ENCODE measurements at places on chromosomes 11 and 22.

- DNase-seq = peak; percentile 87
Observed at GRCh38 chr22:27786291-27786932, 15.1 kb downstream of the MN1 start.

DNA sequence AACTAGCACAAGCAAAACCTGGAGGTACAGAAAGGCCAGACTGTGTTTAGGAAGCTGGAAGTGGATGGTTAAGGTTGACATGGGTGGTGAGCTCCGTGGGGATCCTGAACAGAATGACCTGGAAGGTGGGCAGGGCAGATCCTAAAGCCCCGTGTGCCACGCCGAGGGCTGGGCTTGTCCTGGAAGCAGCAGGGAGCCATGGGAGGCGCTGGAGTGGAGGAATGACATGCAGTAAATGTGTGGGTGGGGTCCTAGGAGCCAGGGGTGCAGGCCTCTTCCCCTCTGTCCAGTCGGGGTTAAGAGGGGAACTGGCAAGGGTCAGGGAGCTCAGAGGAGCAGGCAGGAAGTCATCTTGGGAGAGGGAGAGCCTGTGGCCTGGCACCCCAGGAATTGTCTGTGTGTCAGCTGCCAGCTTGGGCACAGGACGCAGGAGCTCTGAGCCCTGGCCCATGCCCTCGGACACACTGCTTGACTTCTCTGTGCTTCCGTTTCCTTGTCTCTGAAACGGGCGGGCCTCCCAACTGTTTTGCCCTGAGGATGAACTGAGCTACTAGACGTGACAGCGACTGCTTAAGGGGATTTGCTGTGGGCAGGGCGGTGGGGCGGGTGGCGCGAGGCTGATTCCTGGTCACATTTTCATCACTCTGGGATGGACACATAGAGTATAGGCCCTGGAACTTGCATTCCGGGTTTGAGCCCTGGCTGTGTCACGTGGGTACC, 75.7 kb downstream of the MPPED1 start:
- no peak for DNase-seq

DNA sequence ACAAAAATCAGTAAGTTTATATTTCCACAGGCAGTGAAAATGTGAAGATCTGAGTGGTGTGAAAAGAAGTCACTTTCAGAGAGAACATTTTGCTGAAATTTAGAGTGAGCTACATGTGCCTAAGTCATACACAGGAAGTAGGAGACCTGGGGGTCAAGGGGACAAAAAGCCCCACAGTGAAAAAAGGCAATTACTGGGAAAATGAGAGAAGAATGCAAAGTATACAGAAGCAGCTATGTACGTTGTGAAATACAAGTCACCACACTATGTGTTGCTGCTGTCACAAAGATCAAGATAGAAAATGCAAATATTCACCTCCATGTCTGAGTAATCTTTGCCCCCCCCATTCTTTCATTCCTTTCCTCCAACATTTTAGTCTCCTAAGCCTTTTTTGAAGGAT, 21.6 kb upstream of the SESN3 start:
- no peak for DNase-seq

DNA sequence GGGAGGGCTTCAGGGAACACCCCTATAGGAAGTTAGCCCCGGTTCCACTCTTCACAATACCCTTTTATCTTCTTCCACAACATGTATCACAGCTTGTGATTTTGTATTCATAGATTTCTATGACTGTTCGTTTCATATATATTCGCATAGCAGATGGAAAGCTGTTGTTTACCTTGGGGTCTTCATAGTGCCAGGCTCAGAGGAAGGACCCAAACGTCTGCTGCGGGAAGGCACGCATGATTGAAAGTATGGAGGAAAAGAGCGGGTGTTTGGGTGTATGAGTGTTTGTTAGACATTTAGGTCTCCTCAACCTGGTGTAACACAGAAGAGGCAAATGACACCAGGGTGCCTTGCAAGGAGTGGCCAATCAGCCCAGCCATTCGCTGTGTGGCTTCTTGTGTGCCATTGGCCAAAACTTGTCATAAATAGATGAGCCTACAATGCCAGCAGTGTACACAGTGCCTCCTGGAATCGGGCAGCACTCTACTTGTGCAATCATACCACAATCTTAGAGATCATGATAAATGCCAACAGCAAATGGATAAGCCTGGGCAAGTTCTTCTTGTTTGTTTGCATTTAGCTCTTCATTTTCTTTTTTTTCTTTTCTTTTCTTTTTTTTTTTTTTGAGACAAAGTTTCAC, 10.9 kb upstream of the ADA2 start:
- no peak for DNase-seq

DNA sequence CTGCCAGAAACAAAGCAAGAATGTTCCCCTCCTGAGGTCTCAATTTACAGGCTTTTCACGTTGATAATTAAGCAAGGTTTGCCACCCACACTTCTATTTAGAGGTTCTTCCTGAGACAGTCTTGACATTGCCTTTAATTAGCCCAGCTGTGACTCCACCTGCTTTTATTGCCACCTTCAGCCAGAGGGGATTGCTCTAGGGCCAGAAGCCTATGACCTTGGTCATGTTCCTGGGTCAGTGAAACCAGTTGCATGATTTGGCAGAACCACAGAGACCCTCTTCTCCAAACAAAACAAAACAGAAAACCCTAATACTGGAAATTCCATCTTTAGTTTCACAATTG, 89.8 kb downstream of the APIP start:
- no peak for DNase-seq

GRCh38 chr11:86793307-86793706, 7.0 kb upstream of the PRSS23 start:
- no peak for DNase-seq

- no peak for DNase-seq
Observed at GRCh38 chr11:84719935-84720577, 907.1 kb downstream of the DLG2 start.

DNA sequence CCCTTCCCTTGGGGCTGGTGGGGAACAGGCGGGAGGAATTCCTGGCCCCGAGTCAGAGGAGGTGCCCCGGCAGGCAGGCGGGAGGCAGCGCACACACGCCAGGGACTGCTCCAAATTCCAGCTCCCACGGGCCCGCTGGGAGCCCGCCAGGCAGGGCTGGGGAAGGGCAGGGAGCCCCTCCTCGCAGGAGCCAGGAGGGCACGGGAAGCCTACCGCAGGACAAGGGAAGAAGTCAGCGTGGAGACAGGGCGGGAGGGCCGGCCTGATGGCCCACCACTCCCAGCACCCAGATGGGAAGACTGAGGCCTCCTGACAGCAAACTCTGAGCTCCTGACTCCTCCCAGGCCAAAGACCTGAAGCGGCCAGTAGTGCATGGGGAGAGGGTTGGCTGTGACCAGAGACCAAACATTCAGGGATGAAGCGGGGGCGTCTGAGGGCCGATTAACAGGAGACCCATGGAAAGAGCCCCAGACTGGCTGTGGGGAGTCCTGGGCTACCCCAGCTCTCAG, 22.4 kb downstream of the RPL3 start:
- no peak for DNase-seq

- no peak for DNase-seq
Observed at GRCh38 chr11:73227571-73228211, 9.6 kb downstream of the P2RY2 start.

DNA sequence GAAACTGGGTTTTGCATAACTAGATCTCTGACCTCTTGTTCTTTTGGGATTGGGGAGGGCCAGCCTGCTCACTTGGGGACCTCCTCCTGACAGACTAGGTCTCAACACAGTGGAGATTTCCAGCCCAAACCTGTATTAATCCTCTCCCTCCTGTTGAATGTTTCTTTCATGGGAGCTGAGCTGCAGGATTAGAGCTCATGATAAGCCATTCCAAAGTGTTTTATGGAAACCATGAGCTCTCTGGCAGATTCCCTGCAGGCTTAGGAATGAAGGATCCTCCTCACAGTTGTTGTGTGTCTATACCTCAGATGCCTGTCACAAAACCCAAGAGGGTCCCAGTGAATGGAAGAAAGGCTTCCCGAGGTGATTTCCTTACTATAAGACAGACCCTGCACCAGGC, 248.4 kb upstream of the B3GAT1 start:
- DNase-seq = peak; percentile 3

GRCh38 chr22:41290262-41291221, 4.6 kb upstream of the RANGAP1 start:
- DNase-seq = no peak

- DNase-seq = no peak
Observed at GRCh38 chr11:100789500-100789899, 102.4 kb downstream of the ARHGAP42 start.

GRCh38 chr22:47587361-47587760, 824.9 kb downstream of the TBC1D22A start:
- DNase-seq = peak; percentile 33

DNA sequence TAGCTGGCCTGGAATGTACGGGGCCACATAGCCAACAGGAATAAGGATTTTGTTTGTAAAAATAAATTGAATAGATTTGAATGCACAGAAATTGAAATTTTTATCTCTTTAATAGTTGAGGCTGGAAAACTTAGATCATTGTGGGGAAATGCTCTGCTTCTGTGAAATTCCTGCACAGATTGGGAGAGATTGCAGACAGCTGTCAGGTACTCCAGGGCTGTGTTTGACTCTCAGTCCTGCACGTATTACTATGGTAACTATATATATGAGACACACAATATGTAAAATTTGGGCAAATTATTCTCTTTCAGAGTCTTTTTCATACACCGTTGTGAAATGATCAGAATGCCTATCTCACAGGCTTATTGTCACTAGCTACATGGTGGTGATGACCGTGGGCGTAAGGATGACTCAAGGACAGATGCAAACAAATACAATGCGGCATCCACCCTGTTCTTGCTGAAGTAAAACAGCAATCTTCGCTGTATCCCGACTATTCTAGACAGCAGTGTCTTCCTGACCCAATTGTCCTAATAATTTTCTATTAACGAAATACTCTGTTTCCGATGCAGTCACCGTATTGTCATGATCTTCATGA, 79.4 kb downstream of the ZC3H12C start:
- no peak for DNase-seq

DNA sequence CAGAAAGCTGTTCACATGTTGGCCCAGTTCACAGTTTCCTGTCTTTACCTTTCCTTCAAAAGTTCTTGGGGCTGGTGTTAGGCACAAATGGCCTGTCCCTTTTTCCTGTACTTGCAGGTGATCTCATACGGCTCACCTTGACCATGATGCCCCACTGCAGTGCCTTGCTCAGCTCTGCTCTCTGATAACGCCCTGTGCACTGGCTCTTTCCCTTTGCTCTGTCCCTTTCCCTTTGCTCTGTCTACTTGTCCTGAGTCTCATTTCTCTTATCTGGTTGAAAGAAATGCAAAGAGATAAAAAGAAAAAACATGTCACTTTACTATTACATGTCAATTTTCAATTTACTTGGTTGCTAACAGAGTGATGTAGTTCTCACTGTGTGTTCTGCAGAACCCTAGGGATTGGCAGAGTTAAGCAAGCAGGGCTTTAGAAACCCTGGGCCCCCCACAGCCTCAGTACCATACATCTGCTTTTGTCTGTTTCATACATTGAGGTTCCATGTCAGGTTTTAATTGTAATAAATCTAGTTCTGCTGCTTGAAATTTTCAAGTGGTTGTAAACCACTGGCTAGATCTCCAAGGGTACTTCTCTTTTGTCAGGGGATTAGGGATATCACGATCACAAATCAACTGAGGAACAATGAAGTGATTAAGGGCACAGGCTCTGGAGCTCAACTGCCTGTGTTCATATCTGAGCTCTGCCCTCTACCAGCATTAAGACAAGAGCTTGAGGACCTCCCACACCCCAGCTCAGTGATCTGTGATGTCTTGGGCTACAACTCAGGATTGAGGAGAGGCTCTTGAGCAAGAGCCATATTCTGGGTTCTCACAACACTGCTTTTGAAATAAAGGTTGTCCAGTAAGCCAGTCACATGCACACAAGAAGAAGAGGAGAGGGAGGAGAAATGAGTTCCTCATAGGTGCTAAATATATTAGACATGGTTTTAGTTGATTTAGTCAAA, 16.3 kb upstream of the SORL1 start:
- DNase-seq = no peak

DNA sequence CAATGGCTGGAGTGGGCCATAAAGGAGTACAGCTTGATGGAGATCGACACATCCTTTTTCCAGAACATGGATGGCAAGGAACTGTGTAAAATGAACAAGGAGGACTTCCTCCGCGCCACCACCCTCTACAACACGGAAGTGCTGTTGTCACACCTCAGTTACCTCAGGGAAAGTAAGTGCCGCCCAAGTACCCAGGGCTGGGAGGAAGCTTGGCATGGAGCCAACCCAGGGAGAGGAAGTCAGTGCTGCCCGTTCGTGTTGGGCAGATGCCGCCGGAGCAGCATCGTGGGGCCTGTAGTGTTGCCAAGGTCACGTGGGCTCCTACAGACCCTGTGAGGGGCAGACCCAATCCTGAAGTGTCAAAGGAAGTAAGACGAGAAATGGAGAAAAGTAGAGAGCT, 78.9 kb downstream of the FLI1 start:
- DNase-seq = peak; percentile 53

- DNase-seq = no peak
Observed at GRCh38 chr22:20953668-20954500, 13.2 kb upstream of the AIFM3 start.

- DNase-seq = no peak
Observed at GRCh38 chr11:2139621-2140337, 590 bp upstream of the IGF2 start.

GRCh38 chr11:95318498-95318897, 87.5 kb upstream of the SESN3 start:
- no peak for DNase-seq

GRCh38 chr22:18994701-18995326, 58.7 kb upstream of the PRODH start:
- DNase-seq = no peak

DNA sequence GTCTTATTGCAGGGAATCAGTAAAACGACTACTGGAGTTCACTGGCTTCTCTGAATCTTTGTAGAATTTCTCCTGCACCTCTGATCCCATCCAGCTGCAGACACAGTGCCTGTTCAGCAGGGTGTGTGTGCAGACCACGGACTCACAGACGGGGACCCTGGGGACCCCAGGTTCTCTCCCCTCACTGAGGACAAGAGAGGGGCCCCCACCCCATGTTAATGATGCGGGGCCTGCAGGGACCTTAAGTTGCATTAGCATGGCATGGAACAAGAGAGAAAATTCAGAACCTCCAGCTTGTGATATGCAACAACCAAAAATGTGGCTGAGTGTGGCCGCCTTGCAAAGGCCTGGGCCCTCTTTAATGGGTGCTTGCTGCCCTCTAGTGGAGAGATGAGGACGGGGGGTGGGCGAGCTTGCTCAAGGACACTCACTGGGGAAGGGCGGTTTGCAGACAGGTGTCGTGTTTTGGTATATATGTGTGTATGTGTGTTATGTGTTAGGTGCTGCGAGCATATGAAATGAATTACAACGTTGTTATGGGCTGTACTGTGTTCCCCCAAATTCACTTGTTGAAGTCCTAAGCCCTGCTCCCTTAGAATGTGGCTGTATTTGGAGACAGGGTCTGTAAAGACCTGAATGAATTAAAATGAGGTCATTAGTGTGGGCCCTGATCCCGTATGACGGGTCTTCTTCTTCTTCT, 84.4 kb upstream of the SEPTIN5 start:
- peak; percentile 78 for DNase-seq

Measured in tibial artery (tissue), 4 donors.